ENCODE measurements at places on chromosomes 2 and 18.

DNA sequence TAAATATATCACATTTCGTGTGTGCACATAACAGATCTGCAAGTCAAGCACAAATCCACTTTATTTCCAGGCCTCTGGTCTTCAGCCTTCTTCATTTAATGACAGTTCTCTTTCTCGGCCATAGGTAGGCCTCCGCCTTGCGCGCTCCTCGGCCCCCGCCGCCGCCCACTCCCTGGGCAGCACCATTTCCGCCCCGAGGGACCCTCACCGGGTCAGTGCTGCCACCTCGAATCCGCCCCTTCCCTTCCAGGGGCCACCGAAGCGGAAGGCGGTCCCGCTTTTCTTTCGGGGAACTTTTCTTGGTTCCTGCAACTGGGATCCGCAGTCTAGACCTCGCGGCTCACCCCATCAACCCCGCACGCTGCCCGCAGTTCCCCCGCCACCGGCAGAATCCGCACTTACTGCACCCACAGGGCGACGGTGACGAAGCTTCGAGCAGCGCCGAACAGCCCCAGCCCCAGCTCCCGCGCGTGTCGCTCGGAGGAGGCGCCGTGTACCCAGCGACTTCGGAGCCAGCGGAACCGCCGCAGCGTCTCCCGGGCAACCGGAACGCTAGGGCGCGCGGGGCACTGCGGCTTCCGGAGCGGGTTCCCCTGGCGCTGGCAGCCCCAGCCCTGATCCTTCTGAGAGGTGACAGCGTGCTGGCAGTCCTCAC lies at the start of gene CDKL4:
TSS of gene CDKL4 (minus strand) at position 502 of the 655 bp plus-strand sequence.
- peak; percentile 38 for DNase-seq

DNA sequence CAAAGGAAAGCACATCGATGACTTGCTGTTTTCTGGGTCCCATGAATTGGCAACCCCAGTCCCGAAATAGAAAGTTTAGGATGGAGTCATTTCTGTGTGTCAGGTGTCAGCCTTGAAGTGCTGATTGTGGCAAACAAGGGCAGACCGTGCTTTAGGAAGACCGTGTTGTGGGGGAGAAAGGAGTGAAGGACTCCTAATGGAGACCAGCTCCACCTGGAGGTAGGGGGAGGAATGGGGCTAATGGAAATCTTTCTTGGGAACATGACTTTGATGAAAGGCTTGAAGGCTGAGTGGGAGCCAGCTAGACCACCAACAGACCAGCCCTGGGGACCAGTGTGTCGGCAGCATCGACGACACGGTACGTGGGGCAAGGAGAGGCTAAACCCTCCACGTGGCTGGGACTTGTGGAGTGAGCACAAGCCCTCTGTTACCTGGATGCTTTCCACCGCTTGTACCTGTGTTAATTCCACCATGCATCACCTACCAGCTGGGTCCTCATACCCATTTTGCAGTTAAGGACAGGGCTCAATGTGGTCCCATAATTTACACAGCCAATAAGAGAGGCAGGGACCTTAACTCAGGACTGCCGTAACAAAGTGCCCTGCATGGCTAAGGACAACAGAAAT lies 104.2 kb downstream of the SH3BP4 start:
- DNase-seq, result peak; percentile 20

DNA sequence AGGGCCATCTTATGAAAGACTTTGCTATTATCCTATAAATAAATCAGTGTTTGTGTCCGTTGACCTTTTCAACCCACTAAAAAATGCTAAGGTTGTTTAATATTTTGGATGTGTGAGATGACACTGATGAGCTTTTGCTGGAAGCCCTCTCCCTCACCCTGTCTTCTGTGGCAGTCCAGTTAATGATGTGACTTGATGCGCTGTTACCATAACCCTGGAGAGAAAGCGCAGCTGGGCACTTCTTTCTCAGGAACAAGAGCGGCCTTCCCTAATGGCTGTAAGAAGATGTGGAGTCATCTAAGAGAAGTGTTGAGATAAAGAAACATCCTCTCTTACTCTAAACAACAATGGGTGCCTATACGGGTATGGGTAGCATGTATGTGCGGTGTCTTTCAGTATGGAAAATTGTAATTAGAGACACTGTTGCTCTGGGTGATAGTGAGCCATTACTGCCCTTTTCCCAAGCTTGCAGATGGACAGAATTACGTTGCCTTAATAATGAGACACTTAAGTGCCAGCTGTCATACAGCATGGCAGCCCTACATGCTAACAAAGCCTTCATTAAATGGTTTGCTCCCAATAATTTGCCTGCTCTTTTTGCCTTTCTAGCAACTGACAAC lies 165.6 kb upstream of the NABP1 start:
- DNase-seq, result no peak

DNA sequence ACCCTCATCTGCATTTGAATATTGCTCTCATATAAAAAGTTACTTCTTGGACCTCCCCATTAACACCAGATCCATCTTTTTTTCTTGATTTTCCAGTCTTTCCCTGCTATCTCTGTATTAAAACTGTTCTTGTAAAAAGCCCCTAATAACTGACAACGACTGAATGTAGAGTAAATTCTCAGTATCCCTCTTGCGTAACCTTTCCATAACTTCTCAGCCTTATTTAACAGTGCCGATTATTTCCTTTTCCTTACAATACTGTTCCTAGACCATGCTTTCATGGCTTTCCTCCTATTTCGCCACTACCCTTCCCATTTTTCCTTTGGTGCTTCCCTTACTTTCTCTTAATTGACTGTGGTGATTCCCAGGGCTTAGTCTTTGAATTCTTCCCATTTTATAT lies 348.9 kb upstream of the DSEL start:
- DNase-seq, result no peak

GRCh38 chr2:174597345-174598047 lies at the start of gene WIPF1:
TSS of gene WIPF1 (minus strand) at chr2:174597804. CDS start at chr2:174585573, 12,231 bp downstream.
- peak; percentile 91 for DNase-seq

DNA sequence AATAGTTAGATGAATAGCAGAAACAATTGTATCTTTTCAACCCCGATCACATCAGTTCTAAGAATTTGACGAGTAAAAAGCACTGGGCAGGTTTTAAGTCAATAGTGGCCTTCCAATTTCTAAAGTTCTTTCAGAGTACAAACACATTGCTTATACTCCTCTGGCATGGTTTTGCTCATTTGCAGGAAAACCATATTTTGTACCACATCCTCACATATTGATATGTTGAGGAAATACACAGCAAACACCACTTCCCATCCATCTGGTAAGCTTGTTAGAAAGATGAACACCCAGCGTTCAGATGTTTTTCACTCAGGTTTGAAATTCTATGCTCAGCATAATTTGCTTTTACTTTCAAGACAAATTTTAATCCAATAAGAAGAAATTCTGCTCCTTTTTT lies 344.6 kb upstream of the ACVR2A start:
- no peak for DNase-seq

- DNase-seq, result no peak
Measured at GRCh38 chr18:25075783-25076182, 276.2 kb downstream of the ZNF521 start.
